ENCODE measurements at places on chromosomes 13 and 19.

DNA sequence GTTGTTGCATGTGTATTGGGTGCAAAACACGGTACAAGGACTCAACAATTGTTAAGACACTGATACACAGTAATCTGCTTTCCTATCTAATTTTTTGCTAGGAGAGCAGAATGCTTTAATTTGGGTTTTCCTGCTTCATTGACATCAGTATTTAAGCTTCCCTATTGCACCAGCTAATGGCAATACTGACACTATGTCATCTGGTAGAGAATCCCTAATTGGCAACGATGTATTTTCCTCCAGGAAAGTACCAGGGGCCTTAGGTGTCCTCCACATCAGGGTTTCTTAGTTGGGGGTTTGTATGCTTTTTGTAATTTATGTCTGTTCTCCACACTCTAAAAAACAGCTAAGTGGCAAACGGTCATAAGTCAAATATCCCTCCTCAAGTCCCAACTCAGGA is 76.5 kb upstream of the FRY start:
- no peak for DNase-seq

GRCh38 chr13:112831196-112831595 is 137.8 kb upstream of the MCF2L start:
- no peak for DNase-seq

GRCh38 chr19:30911491-30911890 is 437.7 kb downstream of the TSHZ3 start:
- no peak for DNase-seq

DNA sequence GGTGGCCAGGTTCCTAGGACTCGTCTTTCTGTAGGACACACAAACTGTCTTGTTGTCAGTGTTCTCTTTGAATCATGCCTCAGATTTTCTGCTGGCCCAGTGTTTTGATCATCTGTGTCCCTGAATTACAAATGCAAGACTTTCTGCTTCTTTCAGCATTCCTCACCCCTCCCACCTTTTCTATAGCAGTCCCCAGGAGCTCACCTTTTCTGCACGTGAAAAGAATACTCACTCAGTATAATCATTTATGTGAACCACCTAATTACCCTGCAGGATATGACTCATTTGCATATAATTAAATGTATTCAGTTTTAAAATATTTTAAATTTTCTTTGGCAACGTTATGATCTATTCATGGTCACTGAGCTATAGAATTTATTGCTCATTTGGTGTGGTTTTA is 389.2 kb downstream of the ITGBL1 start:
- DNase-seq = no peak

GRCh38 chr19:2234996-2235380 is 1.1 kb downstream of the PLEKHJ1 start:
- no peak for DNase-seq

GRCh38 chr19:5355076-5355475 is 14.5 kb upstream of the PTPRS start:
- no peak for DNase-seq

DNA sequence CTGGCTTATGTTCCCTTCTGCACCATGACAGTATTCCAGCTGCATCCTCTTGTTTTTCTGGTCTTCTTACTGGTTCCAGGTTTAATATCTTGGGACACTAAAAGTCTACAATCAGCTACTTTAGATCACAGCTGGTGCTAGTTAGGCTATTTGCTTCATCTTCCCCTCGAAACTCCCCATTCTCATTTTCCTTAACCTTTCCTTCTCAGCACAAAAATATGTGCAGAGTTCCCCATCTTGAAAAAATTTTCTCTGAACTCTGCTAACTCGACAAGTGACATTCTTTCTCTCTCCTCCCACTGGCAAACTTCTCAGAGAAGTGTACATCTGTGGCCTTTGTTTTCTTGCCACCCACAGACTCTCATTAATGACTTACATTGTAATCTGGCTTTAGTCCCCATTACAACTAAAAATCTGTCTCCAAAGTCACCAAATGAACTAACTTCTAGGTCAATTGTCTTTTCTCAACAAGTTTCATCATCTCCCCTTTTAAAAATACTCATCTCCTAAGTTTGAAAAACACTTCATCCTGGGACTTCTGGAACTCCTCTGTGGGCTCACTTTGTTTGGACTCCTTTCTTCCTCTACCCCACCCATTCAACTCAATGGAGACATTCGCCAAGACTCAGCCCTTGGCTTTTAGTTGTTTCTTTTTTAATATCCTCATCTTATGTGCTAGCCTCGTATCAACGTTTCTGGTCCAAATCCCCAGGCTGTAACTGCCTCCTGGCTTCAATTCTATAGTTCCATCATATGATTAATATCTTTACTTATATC is 7.1 kb upstream of the KL start:
- DNase-seq = no peak

DNA sequence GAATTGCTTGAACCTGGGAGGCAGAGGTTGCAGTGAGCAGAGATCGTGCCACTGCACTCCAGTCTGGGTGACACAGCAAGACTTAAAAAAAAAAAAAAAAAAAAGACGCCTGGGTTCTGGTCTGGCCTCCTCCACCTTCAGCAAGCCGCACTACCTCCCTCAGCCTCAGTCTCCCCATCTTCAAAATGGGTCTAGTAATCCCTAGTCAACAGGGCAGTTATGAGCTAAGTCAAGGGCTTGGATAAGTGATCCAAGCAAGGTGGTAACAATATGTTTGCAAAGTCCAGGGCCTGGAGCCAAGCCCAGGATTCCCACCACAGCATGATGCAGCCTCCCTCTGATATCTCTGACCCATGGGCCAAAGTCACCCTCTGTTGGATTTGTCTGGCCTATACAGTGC is 4.4 kb downstream of the KDELR1 start:
- DNase-seq = no peak

DNA sequence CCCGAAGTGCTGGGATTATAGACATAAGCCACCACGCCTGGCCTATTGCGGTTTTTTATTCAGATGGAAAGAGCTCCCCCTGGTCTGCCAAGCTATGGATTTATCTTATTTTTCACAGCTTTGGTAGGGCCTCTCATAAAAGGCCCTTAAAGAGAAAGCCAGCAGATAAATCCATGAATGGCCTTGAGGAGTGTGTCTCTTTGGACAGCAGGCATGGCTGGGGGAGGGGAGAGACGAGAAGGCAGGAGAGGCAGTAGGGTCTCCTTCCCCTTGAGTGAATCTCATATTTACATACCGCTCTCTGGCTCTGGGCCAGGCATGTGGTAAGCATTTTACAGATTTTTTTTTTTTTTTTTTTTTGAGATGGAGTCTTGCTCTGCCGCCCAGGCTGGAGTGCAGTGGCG is 25.2 kb downstream of the MARK4 start:
- peak; percentile 22 for DNase-seq

- no peak for DNase-seq
These were observed 350.5 kb downstream of the GPC6 start for GRCh38 chr13:93577105-93577504.

- DNase-seq = no peak
These were observed 863 bp downstream of the ZNF581 start for GRCh38 chr19:55644191-55644833.

DNA sequence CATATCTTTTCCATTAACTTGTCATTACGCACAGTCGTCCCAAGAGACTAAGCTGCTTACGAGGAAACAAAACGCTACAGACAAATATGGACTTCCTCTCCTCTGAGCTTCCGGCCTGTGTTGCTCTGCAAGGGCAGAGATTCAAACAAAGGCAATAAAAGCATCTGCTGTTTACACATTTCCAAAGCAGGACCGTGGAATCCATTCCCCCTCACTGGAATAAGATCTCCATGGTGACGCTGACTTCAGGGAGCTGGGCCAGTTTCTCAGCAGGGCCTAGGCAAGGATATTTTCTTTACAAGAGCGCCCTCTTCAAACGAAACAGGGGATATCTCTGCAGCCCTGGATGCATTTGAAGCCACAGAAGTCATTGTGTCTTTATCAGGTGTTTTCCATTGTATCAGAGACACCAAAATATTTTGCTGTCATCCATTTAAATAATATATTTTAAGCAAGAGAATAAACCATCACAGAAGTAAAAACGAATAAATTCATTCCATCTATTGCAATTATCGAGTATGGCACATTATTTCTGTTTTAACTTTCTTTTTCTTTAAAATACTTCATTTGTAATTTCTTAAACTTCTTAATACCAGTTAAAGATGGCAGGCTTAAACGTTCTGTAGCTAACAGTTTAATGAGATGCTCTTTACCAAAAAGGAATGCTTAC is 177.5 kb downstream of the DCLK1 start:
- peak; percentile 91 for DNase-seq

DNA sequence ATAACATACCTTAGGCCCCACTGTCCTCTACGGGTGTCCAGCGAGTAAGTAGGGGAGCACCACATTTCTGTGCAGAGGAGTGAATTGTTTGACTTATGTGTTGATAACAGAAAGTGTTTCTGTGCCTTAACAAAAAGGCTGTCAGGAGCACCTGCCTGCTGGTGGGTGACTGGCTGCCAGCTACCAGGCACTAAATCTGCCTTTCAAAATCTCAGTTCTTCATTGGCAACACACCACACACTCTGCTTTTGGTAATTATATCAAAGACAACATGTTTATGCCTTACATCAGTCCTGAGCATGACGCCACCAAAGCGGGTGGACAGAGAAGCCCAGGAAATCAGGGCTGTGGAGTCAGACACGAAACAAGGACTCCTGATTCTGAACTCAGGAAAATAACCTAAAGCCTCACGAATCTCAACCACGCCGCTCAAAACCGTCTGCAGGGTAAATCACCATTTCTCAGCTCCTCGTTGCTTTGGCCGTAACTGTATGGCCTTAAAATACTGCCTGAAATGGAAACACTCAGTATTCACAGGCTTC is 105.2 kb upstream of the SOX1 start:
- no peak for DNase-seq

DNA sequence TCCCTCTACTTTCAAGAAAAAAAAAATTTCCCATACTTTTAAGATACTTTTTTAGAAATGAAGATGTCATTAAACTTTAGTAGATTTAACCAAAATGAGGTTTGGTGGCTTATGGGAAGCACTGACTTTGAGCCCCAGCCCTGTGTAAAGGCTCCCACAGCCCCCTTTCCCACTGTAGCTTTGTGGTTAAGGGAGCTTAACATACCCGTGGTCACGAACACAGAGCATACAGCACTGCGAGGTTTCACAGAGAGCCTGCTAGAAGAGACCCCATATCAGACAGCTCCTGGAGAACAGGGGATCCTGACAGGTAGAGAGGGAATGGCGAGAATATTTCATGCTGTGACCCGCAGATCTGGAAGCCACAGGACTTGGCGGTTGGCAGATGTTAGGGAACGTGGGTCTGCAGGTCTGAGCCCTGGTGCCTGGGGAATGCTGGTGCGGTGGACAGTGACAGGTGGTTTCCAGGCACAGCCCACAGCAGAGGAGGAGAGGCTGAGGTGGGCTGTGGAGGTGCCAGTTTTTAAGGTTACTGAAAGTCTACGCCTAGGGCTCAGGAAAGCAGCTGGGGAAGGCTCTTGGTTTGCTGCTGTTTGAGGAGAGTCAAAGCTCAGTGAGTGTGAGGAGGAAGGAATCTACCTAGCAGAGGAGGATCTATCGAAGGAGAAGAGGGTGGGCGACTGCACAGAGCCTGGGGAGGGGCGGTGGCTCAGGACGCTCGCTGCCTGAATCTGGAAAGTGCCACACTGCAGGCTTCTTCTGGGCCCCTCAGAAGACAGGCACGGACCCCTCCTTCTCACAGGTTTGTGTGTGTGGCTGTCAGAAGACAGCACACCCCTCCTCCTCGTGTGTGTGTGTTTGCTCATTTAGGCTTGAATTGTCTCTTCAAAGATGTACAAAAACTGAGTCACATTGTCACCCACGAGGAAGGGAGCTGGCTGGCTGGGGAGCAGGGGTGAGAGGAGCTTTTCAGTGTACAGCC is 49.9 kb downstream of the SLC7A9 start:
- DNase-seq = no peak

GRCh38 chr13:37656247-37656940 is 57.8 kb upstream of the POSTN start:
- peak; percentile 97 for DNase-seq

GRCh38 chr13:21603531-21604448 is at the start of gene MICU2:
MICU2 (minus strand) TSS chr13:21604170; CDS start chr13:21604148, 22 bp downstream.
- DNase-seq = peak; percentile 97

GRCh38 chr13:39397896-39398265 is 205.1 kb downstream of the LHFPL6 start:
- no peak for DNase-seq

DNA sequence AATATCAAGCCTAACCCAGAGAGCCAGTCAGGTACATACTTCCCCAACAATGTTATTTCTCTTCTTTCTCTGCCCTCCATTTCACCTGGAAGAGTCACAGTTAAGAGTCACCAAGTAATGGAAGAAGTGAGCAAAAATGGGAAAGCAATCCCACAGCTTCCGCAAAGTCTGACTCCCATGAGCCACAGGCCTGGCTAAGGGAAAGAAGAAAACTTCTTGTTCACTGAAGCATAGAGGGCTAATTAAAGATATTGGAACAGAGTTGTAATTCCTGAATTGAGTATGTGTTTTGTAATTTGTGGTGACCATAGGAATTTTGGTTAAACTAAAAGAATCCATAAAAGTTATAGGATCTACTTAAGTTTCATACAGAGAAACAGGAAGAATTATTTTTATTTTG is 830.9 kb upstream of the PCDH20 start:
- DNase-seq = no peak

DNA sequence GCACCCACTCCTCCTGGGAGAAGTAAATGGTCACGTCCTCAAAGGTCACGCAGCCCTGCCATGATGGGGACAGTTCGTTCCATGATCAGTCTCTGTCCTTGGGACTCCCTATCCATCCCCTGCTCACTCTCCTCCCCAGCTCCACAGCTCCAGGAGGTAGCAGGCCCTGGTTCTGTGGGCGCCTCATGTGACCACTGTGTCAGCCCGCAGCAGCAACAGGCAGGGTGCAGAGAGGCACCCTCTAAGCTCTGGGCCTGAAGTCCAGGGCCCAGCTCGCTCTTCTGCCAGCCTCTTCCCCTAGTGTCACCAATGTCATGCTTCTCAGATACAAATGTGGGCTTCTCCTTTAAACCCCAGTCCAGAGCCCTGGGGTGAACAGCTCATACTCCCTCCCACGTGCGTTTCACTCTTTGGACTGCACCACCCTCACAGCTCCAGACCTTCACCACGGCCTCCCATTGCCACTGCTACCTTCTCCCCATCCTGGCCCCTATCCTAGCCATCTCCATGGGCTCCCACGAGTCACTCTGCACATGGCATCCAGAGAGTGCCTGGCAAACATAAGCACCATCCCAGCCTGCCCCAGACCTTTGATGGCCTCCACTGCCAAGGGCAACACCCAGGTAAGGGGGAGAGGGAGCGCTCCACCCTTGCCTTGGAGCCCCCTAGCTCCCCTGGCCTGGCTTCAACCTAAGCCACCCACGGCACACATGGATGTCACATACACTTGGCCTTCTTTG is 2.9 kb downstream of the ZNF792 start:
- DNase-seq = no peak

GRCh38 chr13:40814803-40815202 is 25.4 kb downstream of the SLC25A15 start:
- peak; percentile 10 for DNase-seq

GRCh38 chr19:435056-435706 is 25.7 kb downstream of the SHC2 start:
- DNase-seq = no peak

GRCh38 chr19:31057476-31057875 is 291.8 kb downstream of the TSHZ3 start:
- DNase-seq = no peak

Data from foreskin fibroblast (primary cell).